ENCODE measurements at places on chromosomes 2 and 18.

- DNase-seq: no peak
Measured at GRCh38 chr2:226450141-226450540, 349.5 kb downstream of the IRS1 start.

DNA sequence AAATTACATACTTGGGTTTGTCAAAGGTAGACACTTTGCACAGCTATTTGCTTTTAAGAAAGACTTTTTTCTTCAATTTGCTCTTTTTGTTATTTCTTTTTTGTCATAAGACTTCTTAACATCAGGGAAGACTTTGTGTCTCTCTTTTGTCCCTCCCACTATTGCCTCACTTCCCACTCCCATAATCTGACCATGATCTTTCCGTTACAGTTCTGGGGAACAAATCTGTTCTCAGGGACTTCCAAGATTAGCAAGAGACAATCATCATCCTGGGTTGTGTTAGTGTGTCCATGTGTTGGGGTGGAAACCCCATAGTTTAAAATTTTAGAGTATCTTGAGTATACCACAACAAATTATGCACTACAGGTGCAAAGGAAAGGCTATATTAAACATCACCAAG, 75.3 kb downstream of the REV1 start:
- no peak for DNase-seq

DNA sequence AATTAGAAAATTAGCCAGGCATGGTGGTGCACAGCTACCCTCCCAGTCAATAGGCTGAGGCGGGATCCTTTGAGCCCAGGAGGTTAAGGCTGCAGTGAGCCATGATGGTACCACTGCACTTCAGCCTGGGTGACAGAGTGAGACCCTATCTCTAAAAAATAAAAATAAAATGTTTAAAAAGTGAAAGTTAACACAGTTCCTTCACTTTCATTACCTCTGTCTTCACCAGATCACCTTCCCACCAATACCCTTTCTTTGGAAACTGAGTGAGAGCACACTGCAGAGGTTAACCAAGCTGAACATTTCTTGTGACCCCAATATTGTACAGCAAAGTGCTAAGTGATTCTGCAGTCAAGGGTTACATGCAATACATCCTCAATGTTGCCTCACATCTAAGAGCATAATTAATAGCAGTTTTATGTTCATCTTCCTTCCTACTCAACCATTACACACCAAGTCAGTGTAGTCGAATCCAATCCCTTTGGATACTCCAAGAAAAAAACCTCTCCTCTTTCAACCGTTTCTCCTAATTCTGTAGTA, 1.7 kb downstream of the L3MBTL4 start:
- no peak for DNase-seq

GRCh38 chr2:241309684-241310117, 5.8 kb downstream of the HDLBP start:
- peak; percentile 37 for DNase-seq

DNA sequence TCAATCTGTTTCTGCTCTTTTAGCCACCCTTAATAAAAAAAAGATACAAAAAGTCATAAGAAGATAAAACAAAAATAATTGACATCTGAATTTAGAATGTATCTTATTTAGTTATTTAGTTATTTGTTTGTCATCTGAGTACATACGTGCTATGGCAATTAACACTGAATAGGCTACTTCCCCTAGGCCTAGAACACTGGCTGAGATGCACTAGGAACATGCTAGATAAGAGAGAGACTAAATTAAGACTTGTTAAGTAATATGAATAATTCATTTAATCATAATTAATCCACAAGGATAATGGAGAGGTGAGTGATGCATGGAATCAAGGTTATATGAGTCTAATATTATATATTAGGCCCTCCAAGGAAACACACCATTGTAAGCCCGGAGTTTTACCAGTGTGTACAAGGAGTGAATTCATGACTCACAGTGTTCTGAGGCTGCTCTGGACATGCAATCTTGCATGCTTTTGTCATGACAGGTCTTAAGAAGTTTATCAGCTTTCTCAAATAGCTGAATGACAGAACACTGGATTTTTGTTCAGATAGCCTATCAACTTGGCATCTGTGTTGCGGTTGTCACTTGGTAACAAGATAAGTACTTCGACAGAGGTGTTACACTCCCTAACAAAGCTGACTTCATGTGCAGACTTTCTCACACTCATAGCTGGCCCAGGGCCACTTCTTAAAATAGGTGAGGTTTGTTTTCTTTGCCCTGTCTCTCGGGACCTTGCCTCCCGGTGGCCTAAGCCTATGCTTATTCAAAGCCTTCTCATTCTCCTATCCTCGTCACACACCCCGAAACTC, 5.0 kb upstream of the SERPINB2 start:
- DNase-seq: no peak

GRCh38 chr2:135762022-135762421, 20.4 kb downstream of the UBXN4 start:
- no peak for DNase-seq

DNA sequence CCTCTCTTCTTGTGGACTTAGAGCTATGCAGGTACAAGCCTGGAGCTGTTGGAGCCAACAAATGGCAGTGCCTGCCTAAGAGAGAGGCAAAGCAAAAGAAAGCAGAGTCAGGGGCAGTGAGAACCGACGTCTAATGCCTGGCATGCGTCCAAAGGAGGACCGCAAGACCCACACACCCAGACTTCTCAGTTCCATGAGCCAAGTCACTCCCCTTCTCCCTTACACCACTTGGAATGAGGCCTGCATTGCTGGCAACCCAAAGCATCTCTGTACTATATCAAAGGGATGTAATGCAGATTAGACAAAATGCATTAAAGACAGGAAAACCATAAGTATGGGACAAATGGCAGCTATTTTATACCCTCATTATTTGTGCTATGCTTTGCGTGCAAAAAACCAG, 49.9 kb upstream of the RNU4ATAC start:
- no peak for DNase-seq

GRCh38 chr2:72325592-72326422, 178.1 kb upstream of the CYP26B1 start:
- no peak for DNase-seq
